ENCODE measurements at places on chromosomes 7 and 10. TPM values are rescaled to one million over a fixed set of nuclear protein-coding genes. Genes with fewer than 3 reads are reported as not detected.

ZNF107 gene
- total RNA-seq: 3.6 TPM

GRCh38 chr10:43648095-43648397 is 635 bp downstream of the ZNF32 start:
- no peak for DNase-seq
- H3K4me1 ChIP-seq: peaks cover 3% of the 10 kb centered on the region
- H3K27me3 ChIP-seq: no peaks in the 10 kb centered on the region
- H3K36me3 ChIP-seq: peaks cover 17% of the 10 kb centered on the region
- peak overlapping the region; percentile 48 for H3K27ac ChIP-seq
- peak overlapping the region; percentile 62 for H3K4me3 ChIP-seq

- no peak overlapping the region for H3K27ac ChIP-seq
- no peak for DNase-seq
- no peaks in the 10 kb centered on the region for H3K4me1 ChIP-seq
- H3K27me3 ChIP-seq: no peaks in the 10 kb centered on the region
- H3K36me3 ChIP-seq: no peaks in the 10 kb centered on the region
- no peak overlapping the region for H3K4me3 ChIP-seq
These were observed 122.7 kb upstream of the PDSS1 start for GRCh38 chr10:26574783-26575182.

GRCh38 chr10:126199221-126199998 is 188.9 kb downstream of the ADAM12 start:
- H3K4me3 ChIP-seq: no peak overlapping the region
- no peak overlapping the region for H3K27ac ChIP-seq
- DNase-seq: peak; percentile 100
- no peaks in the 10 kb centered on the region for H3K27me3 ChIP-seq
- peaks cover 4% of the 10 kb centered on the region for H3K4me1 ChIP-seq

HSPA12A gene
- total RNA-seq: 16.1 TPM

CFAP58 gene
- 0.83 TPM for total RNA-seq

DNA sequence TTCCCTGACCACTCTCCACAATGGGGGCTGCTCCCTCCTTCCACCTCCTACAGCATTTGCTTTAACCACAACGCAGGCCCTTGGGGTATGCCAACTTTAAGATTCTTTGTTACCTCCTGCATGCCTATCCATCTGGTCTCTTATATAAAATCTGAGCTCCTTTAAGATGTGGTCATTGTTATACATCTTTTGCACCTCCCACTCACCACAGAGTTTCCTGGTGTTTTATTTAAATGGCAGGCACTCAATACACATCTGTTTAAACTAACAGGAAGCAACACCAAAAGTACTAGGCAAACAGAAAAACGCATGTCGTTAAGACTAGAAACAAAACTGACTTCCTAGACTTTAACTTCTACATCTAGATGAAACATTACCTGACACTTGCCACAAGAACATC is 36.3 kb downstream of the SLC25A13 start:
- DNase-seq: peak; percentile 37
- no peak overlapping the region for H3K27ac ChIP-seq
- no peaks in the 10 kb centered on the region for H3K4me1 ChIP-seq
- no peaks in the 10 kb centered on the region for H3K27me3 ChIP-seq

DMBT1 gene
- total RNA-seq: not detected

ANKRD30A gene
- total RNA-seq: not detected

KCNH2 gene
- 0.56 TPM for total RNA-seq

- H3K4me3 ChIP-seq: no peak overlapping the region
- no peaks in the 10 kb centered on the region for H3K4me1 ChIP-seq
- no peaks in the 10 kb centered on the region for H3K27me3 ChIP-seq
- H3K27ac ChIP-seq: no peak overlapping the region
- H3K36me3 ChIP-seq: no peaks in the 10 kb centered on the region
These were observed 48.7 kb downstream of the GPR141 start for GRCh38 chr7:37732253-37732652.

DNA sequence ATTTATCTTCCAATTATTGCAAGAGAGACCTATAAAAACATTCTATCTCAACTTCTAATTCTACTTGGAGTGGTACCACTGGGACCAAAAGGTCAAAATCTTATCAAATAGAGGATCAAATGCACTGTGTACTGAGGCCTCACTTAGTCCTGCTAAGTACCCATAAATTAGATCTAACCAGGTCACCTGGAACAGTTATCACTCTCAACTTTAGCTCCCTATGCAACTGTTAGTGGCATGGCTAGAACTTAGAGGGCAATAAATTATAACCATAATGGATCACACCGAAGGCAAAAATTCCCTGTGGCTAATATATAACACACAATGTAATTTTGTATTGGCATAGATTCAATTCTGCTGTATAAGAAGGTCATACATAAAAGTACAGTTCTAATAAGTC is 428.9 kb downstream of the PCDH15 start:
- DNase-seq: no peak
- H3K4me3 ChIP-seq: no peak overlapping the region
- no peaks in the 10 kb centered on the region for H3K4me1 ChIP-seq
- no peak overlapping the region for H3K27ac ChIP-seq
- H3K36me3 ChIP-seq: no peaks in the 10 kb centered on the region

DNA sequence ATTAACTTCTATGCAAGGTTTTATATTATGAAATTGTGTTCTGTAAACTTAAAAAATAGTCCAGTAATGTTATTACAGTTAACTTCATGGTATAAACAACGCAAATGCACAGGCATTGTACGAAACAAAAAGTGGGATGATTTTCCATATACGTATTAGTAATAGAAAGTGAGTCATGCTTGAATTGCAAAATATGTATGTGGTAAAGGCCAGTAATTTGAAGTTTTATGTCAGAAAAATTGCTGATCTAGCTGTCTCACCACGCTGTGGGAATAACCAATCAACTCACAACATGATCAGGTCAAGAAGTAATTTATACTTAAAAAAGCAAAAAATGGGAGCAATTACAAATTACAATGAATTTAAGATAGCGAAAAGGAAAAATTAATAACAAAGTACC is 37.0 kb upstream of the GLI3 start:
- peaks cover 7% of the 10 kb centered on the region for H3K27me3 ChIP-seq
- peak; percentile 79 for DNase-seq
- H3K27ac ChIP-seq: no peak overlapping the region

HMX2 gene
- not detected for total RNA-seq

GRCh38 chr7:107002529-107002998 is 41.9 kb upstream of the PRKAR2B start:
- no peaks in the 10 kb centered on the region for H3K27me3 ChIP-seq
- H3K36me3 ChIP-seq: no peaks in the 10 kb centered on the region
- no peak overlapping the region for H3K27ac ChIP-seq
- no peaks in the 10 kb centered on the region for H3K4me1 ChIP-seq
- no peak for DNase-seq

DNA sequence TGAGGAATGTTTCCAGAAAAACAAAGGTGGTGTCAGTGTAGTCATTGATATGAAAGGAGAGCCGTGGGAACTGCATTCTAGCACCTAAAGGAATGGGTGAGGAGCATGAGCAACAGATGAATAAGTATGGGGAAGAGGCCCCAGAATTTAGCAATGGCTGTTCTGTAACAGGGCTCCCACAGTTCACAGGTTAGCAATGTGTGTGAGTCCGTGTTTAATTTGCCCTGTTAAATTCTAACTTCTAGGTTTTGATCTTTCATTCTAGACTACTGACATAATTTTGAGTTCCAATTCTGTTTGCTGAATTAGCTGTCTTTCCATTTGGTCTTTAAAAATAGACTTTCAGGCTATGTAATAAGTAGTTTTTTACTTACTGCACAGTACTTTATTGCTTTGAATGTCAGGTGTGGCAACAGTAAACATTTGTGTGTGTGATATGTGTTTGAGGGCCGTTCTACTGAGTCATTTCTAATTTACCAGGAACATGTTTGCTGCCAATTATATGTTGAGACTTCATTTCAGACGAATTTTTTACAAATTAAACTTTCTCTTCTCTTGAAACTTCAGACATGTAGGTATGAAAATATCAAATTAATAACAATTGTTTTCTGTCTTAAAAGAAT is 8.8 kb downstream of the STK17A start:
- peak; percentile 29 for DNase-seq
- no peaks in the 10 kb centered on the region for H3K27me3 ChIP-seq
- peaks cover 12% of the 10 kb centered on the region for H3K4me1 ChIP-seq
- H3K27ac ChIP-seq: no peak overlapping the region
- H3K4me3 ChIP-seq: no peak overlapping the region
- H3K36me3 ChIP-seq: peaks cover 3% of the 10 kb centered on the region

GRCh38 chr10:33715303-33715975 is 381.0 kb upstream of the NRP1 start:
- peaks cover 8% of the 10 kb centered on the region for H3K27me3 ChIP-seq
- H3K4me3 ChIP-seq: no peak overlapping the region
- H3K36me3 ChIP-seq: no peaks in the 10 kb centered on the region
- no peak overlapping the region for H3K27ac ChIP-seq
- no peaks in the 10 kb centered on the region for H3K4me1 ChIP-seq
- no peak for DNase-seq

DNA sequence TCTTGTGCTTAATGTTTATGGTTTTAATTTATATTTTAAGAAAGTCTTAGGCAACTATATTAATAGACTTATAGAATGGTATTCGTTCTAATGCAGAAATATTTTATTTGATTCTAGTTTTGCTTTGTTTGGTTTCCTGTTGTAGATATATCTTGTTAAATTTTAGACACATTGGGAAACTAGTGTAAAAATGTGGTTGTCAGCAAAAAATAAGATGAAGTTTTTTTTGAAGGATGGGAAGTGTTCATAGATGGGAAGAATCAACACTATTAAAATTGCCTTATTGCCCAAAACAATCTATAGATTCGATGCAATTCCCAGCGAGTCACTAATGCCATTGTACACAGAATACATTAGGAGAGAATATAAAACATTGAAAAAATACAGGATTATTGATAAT is 278.9 kb downstream of the ZWINT start:
- H3K4me3 ChIP-seq: no peak overlapping the region
- no peaks in the 10 kb centered on the region for H3K27me3 ChIP-seq
- H3K4me1 ChIP-seq: no peaks in the 10 kb centered on the region
- no peak overlapping the region for H3K27ac ChIP-seq
- DNase-seq: no peak

- no peak for DNase-seq
- no peak overlapping the region for H3K27ac ChIP-seq
- H3K27me3 ChIP-seq: no peaks in the 10 kb centered on the region
- no peaks in the 10 kb centered on the region for H3K36me3 ChIP-seq
These were observed 233.0 kb upstream of the PPP1R3A start for GRCh38 chr7:114151777-114152176.

GRCh38 chr10:30810416-30810815 is 180.9 kb upstream of the LYZL2 start:
- no peak overlapping the region for H3K4me3 ChIP-seq
- no peaks in the 10 kb centered on the region for H3K27me3 ChIP-seq
- no peak overlapping the region for H3K27ac ChIP-seq
- no peaks in the 10 kb centered on the region for H3K36me3 ChIP-seq
- DNase-seq: no peak
- H3K4me1 ChIP-seq: peaks cover 22% of the 10 kb centered on the region

UPK3B gene
- total RNA-seq: not detected

NEUROG3 gene
- total RNA-seq: not detected

GRCh38 chr7:128103498-128104107 is 72.4 kb upstream of the LRRC4 start:
- DNase-seq: no peak
- H3K27me3 ChIP-seq: peaks cover 40% of the 10 kb centered on the region
- H3K4me3 ChIP-seq: peak overlapping the region; percentile 34
- no peaks in the 10 kb centered on the region for H3K36me3 ChIP-seq
- no peak overlapping the region for H3K27ac ChIP-seq

- peaks cover 2% of the 10 kb centered on the region for H3K4me1 ChIP-seq
- no peaks in the 10 kb centered on the region for H3K36me3 ChIP-seq
- H3K27ac ChIP-seq: no peak overlapping the region
- DNase-seq: no peak
- no peak overlapping the region for H3K4me3 ChIP-seq
These were observed 6.1 kb downstream of the CYP26A1 start for GRCh38 chr10:93079663-93080349.

NOS3 gene
- total RNA-seq: 0.28 TPM

- H3K27ac ChIP-seq: no peak overlapping the region
- H3K4me1 ChIP-seq: no peaks in the 10 kb centered on the region
- H3K36me3 ChIP-seq: no peaks in the 10 kb centered on the region
- no peak for DNase-seq
- H3K4me3 ChIP-seq: no peak overlapping the region
- H3K27me3 ChIP-seq: no peaks in the 10 kb centered on the region
These were observed 61.3 kb downstream of the ZNF22 start for GRCh38 chr10:45061982-45062381.

DNA sequence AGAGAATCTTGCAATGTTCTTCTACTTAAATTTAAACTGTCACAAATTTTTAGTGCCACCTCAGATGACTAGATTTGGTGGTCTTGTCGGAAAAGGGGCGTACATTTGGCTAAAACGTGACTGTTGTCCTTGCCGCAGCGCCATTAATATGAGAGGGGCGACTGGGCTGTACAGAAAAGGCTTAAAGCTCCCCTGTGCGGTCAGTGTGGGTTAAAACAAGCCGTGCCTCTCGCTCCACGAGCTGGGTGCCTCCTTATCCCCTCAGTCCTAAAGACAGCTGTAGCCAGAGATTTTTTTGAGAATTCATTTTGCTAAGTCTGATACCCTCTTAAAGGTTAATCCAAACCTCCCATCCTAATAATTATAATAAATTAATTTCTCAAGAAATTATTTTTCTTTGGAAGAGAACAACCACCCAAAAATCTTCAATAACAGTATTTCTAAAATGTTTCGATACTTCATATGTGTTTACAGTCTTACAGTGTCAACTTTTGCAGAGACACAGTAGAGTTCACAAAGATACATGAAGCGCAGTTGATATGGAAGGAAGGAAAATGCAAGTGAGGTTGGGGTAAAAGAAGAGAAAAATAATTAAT is 68.6 kb downstream of the C7orf25 start:
- no peaks in the 10 kb centered on the region for H3K36me3 ChIP-seq
- H3K27me3 ChIP-seq: peaks cover 24% of the 10 kb centered on the region
- no peak overlapping the region for H3K27ac ChIP-seq
- H3K4me3 ChIP-seq: no peak overlapping the region
- peak; percentile 31 for DNase-seq
- no peaks in the 10 kb centered on the region for H3K4me1 ChIP-seq

GRCh38 chr7:132568962-132569361 is 7.3 kb downstream of the PLXNA4 start:
- no peak overlapping the region for H3K27ac ChIP-seq
- H3K27me3 ChIP-seq: peaks cover 13% of the 10 kb centered on the region
- H3K36me3 ChIP-seq: no peaks in the 10 kb centered on the region

DNA sequence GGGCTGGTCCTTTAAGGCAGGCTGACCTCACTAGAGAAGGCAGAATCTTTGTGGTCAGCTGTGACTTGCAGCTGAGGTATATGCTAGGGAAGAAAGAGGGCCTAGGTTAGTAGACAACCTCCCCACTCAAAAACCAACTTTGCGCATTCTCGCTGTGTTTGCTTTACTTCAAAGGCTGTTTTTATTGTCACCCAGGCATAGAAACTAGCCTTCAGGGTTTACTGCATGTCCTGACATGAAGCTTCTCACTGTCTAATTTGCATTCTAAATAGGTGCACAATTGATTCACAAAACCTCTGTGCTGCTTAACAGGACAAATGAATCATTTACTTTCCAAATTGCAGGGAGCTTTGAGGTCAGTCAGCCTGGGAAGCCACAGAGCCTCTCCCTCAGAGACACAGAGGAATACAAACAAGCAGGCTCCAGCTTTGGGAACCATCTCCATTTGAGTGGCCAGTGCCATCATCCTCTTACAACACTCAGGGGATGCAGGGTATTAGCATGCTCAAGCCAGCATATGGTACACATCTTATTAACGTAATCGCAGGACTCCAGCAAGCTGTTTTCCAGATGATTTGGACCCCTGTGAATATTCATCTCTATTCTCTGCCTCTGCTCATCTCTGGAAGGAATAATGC is 596.4 kb upstream of the GHITM start:
- no peaks in the 10 kb centered on the region for H3K36me3 ChIP-seq
- H3K27me3 ChIP-seq: no peaks in the 10 kb centered on the region
- H3K27ac ChIP-seq: no peak overlapping the region

TMEM178B gene
- under 0.01 TPM for total RNA-seq

Measured in IMR-90 (cell line).